ENCODE measurements at places on chromosomes 12 and 14.

DNA sequence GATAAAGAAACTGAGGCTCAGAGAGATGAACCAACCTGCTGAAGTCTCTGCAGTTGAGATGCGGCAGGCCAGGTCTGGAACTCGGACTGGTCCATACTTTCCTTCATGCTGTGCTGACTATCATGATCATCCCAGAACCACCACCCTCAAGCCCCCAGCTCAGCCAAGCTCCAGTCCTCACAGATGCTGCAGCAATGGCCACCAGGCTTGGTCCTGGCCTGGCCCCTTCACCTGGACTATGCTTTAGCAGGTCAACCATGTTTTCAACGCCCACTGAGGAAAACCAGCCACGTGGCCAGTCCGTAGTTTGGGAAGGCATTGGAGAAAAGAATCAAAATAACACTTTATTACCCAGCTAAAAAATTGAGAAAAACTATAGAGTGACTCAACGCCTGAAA lies 1.4 kb downstream of the GPR68 start:
- no peak for DNase-seq

- no peak for DNase-seq
These were observed 32.3 kb downstream of the BRI3BP start for GRCh38 chr12:125025606-125026235.

DNA sequence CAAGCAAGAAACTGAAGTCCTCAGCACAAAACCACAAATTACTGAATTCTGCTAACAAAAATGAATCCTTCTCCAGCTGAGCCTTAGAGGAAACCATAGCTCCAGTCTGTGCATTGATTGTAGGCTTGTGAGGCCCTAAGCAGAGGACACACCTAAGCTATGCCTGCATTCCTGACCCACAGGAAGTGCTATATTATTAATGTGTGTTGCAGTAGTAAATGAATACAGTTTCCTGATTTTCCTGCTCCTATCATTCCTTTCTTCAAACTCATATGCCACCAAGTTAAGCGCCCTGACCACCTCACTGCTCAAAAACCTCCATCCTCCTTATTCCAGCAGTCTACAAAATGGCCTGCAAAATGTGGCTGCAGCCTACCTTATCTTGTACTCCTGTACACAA lies 151.9 kb upstream of the ABCD2 start:
- DNase-seq: no peak

- DNase-seq: no peak
These were observed 17.2 kb downstream of the NKX2-1 start for GRCh38 chr14:36502558-36503508.

- DNase-seq: no peak
These were observed 500 bp downstream of the GPR137C start for GRCh38 chr14:52553002-52553670.

GRCh38 chr12:95337146-95337545 lies 119.5 kb downstream of the VEZT start:
- DNase-seq: no peak

DNA sequence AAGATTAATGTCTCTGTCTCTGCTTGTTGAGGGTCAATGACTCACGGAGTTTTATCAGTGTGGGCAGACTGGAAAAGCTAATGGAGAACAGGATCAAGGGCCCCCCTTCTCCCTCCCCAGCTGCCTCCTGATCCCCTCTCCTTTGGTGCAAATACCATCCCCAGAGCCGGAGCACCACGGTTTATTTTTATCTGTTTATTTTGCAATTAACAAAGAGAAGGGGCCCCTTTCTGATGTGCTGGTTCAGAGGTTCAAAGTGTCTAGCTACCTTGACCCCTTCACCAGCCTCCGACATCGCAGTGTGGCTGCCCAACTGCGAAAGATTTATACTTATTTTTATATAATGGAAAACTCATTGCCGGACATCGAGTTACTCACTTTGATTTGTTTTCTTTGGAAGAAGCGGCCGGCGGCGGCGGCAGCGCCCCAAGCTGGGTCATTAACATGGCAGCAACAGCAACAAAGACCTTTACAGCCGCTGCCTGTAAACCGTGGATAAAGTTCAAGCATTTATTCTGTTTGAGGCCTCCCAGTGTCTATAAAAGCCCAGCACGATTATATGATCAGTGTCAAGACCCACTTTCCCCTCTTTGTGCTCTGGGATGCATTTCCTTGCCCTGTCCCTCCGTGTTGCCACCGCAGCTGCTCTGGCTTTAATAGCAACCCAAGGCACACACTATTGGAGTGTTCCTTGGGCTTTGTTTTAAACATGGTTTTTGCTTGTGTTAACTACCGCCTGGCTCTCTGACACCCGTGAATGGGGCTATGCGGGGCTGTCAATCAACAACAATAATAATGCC lies 47.4 kb upstream of the PARP11 start:
- DNase-seq: no peak

DNA sequence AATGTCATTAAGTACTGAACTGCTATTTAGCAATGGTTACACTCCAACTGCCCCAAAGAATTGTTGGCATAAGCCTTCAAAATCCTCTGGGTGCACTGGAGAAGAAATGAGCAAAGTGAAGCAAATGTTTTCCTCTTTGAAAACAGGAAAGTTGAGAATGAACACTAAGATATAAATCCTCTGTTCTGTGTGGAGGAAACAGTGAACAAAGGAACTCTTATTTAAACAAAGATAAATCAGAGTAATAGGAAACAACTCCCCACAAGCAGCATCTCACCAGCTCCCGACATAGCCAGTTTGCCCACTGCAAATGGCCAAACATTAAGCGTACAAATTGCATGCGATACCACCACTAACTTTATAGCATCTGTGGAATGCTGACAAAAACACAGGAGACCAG lies 54.0 kb downstream of the BCAT1 start:
- no peak for DNase-seq

DNA sequence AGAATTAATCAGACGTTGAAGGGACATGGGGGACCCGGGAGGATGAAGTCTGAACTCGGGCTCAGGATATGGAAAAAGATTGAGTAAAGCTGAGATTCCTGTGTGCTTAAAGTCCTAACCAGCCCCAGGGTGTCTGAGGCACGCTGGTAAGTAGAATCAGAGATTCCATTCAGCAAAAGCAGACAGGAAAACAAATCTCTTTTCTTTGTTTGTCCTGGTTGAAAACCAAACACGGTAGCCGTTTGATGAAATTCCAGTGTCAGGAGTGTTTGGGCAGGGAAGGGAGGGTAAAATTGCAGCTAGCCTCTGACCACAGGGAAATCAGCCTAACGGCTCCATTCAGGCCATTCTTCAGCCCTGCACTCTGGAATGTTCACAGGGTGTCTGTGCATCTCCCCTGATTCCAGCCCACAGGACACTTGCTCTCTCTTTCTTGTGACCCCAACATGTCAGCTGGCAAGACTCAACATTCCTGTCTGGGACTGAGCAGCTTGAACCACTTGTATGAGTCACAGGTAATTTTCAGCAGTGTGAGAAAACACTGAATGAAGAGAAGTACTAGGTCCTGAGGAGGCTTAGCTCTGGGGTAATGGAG lies 31.0 kb downstream of the NINJ2 start:
- no peak for DNase-seq

DNA sequence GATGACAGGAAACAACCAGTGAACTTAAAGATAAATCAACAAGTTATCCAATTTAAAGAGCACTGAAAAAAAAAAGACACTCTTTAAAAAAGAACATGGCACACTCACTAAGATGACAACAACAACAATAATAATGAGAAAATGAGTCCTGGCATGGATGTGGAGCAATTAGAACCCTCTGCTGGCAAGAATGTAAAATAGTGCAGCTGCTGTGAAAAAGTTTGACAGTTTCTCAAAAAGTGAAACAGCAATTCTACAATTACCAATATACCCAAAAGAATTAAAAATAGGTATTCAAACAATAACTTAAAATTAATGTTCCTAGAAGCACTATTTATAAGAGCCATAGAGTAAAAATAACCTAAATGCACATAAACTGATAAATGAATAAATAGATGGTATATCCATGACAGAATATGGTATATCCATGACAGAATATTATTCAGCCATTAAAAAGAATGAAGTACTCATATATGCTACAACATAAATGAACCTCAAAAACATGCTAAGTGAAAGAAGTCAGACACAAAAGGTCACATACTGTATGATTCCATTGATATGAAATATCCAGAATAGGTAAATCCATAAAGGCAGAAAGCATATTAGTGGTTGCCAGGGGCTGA lies 49.1 kb upstream of the GPHB5 start:
- DNase-seq: no peak

DNA sequence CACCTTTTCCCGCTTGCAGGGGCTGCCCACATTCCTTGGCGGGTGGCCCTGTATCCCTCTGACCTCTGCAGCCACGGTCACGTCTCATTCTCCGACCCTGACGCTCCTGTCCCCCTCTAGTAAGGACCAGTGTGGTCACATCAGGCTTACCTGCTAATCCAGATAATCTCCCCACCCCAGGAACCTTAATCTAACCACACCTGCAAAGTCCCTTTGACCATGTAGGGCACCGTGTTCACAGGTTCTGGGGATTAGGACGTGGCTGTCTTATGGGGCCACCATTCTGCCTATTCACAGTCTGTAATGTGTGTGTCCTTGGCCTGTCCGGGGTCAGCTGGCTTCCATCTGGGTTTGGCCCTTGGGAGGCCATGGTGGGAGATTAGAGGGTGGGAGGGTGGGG lies 368.9 kb downstream of the AACS start:
- no peak for DNase-seq

Measured in GM12864 (cell line).